HT1080 (cell line): ENCODE measurements at places on chromosomes 1 and 21.
A peak's percentile ranks its signal among the peaks of the same experiment; 100 is the strongest.

- DNase-seq: no peak
These were observed 1093.9 kb downstream of the ADGRL2 start for GRCh38 chr1:82894635-82895034.

- DNase-seq: peak; percentile 62
These were observed at the start of gene USP24 for GRCh38 chr1:55215194-55216021. USP24 (minus strand) TSS chr1:55215364; CDS start chr1:55215113, 251 bp downstream.

DNA sequence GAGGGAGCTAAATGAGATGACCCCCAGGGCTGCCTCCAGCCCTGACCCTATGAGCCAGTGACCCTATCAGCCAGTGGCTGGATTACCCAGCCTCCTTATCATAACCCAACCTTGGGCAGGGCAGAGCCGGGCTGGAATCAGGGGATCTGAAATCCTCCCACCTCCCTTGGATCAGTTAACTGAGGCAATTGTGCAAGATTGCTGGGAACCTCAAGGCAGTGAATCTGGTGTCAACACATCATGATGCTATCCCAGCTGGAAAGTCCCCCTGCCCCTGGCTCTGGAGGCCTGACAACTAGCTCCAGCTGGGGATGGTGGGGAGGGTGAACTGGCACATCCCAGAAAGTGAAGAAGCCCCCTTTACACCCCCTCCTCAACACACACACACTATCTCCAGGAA is 6.4 kb upstream of the TSPAN1 start:
- no peak for DNase-seq

DNA sequence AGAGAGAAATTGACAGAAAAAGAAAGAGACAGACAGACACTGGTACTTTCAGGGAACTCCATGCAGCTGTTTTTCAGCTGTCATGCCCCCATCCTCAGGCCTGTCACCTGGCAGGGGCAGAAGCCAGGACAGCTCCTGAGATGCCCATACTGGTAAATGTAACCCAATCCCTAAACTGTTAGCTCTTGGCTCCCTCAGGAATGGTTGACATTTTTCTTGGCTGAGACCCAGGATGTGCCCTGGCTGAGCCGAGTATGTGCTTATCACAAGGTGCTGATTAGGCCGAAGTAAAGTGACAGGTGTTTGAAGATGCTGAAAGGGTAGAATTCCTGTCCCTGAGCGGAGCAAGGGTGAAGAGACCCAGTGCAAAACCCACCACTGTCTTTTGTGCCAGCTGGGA is 50.7 kb downstream of the PGM1 start:
- DNase-seq: no peak

DNA sequence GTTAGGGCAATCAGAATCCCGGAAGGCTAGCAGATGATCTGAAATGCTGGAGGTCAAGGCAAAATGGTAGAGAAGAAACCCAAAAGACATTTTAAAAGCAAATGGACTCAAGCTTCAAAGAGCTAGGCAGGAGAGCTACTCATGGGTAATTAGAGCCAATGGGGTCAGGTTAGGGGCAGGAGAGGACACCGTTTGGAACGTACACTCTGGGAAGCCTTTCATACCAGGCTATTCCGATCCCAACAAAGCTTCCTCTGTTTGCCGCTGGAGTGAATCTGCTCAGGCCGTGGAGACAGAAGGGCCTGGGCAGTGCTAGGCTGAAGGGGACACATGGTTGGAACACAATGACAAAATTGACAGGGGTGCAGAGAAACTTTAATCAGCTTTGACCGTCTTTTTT is 346.6 kb downstream of the RPS6KC1 start:
- DNase-seq: no peak

DNA sequence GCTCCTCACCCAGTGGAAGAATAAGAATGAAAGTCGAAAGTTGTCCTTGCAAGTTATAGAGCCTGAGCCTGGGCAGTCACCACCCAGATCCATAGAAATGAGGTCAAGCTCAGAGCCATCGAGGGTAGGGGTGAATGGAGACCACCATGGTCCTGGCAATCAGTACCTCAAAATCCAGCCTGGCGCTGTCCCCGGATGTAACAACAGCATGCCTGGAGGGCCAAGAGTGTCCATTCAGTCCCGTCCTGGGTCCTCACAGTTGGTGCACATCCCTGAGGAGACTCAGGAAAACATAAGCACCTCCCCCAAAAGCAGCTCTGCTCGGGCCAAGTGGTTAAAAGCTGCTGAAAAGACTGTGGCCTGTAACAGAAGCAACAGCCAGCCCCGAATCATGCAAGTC is 41.8 kb downstream of the PLPPR4 start:
- no peak for DNase-seq

DNA sequence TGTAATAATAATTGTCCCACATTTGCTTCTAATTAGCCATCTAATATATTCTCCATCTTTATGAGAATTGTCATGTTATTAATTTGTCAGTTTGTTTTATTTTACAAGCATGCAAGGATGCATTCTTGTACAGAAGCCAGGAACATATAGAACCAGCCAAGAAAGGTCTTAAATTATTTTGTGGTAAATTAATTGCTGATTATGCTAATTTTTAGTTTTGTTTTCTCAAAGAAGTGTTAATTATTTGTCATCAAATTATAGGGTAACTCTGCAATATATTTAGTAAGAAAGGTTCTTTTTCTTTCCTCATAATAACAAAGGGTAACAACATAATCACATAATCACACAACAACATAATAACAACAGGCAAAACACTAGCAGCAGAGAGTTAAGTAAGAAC is 5.7 kb downstream of the CLIC6 start:
- no peak for DNase-seq

- no peak for DNase-seq
These were observed 6.1 kb downstream of the CAPZA1 start for GRCh38 chr1:112625696-112626095.

DNA sequence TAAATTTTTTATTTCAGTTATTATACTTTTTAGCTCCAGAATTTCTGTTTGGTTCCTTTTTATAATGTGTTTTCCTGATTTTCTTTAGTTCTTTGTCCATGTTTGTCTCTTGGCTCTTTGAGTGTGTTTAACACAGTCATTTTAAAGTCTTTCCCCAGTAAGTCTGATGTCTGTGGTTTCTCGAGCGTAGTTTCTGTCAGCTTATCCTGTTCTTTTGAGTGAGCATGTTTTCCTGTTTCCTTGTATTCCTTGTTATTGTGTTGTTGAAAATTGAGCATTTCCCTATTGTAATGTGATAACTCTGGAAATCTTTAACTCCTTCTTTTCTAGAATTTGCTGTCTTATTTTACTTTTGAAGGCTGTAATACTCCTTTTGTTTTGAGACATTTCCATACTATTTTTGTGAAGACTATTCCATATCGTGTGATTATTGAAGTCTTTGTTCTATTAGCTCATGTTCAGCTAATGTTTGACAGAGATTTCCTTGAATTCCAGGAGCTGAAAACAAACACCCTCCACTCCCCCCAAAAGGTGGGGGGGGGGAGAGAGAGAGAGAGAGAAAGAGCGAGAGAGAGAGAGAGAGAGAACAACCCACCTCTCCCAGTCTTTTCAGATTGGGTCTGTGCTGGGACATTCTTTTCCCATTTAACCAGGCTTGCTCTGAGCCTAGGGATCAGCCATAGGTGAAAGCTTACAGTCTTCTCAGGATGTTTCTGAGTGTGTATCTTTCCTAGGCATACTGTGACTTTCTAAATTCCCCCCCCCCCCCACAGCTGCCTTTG is 38.3 kb downstream of the SDCCAG8 start:
- no peak for DNase-seq

DNA sequence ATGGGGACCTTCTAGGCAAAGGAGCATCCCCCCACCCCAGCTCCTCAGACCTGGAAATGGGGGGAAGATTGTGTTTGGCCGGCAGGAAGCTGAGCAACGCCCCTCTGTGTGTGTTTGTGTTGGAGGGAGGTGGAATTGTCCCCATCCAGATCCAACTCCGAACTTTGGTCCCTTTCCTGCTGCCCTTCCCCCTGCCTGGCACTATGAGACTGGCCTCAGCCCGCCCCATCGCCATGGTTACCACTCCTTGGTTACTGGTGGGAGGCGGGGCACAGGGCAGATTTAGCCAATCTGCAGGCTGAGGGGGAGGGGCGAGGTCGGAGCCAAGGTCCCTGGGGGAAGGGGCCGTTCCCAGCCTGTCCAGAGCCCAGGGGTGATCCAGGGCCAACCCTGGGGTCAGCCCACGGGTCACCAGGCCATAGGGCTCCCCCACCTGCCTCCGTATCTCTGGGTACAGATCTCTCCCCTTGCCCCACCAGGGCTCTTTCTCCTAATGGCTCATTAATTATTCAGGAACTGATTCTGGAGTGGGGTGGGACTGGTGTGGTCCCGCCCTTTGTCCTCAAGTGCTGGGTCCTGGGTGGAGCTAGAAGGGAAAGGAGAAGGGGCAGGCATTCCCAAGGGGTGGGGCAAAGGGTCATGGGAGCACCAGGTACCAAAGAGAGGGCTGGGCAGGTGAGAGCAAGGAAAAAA is 15.2 kb downstream of the PTPRF start:
- no peak for DNase-seq

DNA sequence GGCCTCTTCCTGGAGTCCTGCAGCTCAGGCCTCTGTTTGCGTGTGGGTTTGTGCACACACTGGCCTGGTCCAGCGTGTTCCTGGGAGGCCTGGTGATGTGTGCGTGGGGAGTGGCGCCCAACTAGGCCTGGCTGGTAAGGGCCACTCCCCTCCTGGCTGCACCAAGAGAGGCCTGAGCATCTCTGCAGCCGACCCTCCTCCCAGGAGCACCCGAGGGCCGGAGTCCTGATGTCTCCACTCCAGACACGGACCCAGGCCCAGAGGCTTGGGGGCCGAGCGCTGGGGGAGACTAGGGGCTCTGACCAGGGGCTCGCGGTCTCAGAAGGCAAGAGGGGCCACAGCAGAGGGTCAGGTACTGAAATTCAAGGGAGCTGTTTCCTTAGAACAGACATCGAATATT is 33.3 kb downstream of the MORN1 start:
- DNase-seq: no peak

- DNase-seq: no peak
These were observed 74.9 kb downstream of the JAK1 start for GRCh38 chr1:64891448-64891825.

- DNase-seq: no peak
These were observed 12.7 kb upstream of the ASAP3 start for GRCh38 chr1:23496490-23497181.

GRCh38 chr21:14306126-14306907 is 76.6 kb downstream of the HSPA13 start:
- DNase-seq: no peak

- DNase-seq: no peak
These were observed 4.6 kb downstream of the TRIM11 start for GRCh38 chr1:228401782-228402640.

DNA sequence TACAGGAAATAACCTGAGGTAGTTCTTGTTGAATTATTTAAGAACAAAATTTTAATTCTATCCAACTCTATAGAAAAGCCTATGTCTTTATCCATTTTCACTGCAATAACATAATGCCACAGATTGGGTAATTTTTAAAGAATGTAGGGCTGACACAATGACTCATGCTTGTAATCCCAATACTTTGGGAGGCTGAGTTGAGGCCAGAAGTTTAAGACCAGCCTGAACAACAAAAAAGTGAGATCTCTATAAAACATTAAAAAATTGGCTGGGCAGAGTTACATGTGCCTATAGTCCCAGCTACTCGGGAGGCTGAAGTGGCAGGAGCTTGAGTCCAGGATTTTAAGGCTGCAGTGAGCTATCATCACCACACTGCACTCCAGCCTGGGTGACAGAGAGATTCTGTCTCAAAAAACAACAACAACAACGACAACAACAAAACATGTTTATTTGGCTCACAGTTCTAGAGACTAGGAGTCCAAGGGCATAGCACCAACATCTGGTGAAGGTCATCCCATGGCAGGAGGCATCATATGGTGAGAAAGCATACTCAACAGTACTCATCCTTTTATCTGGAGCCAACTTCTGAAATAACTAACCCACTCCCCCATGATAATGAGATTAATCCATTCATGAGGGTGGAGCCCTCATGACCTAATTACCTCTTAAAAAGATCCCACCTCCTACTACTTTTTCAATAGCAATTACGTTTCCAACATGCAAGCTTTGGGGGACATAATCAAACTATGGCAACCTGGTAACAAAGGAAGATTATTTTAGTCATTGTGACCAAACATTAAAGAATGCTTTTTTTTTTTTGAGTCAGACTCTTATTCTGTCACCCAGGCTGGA is 59.6 kb downstream of the ABL2 start:
- DNase-seq: peak; percentile 76

DNA sequence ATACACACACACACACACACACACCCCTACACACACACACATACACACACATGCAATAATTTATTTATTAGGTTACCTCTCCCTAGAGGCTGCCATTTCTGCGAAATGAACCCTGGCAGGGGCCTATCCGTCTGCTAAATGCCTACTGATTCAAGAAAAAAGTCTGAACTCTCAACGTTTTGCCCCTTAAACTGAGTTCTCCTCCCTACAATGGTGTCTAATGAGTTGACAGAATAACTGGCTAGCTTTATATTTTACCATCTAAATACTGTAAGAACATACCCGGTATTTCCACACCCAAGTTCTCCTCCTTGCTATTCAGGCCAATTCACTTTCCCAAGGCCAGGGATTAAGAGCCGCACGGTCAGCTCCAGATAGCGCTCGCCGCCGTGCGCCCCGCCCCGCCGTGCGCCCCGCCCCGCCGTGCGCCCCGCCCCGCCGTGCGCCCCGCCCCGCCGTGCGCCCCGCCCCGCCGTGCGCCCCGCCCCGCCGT is 339 bp upstream of the RNPC3 start:
- DNase-seq: peak; percentile 22

DNA sequence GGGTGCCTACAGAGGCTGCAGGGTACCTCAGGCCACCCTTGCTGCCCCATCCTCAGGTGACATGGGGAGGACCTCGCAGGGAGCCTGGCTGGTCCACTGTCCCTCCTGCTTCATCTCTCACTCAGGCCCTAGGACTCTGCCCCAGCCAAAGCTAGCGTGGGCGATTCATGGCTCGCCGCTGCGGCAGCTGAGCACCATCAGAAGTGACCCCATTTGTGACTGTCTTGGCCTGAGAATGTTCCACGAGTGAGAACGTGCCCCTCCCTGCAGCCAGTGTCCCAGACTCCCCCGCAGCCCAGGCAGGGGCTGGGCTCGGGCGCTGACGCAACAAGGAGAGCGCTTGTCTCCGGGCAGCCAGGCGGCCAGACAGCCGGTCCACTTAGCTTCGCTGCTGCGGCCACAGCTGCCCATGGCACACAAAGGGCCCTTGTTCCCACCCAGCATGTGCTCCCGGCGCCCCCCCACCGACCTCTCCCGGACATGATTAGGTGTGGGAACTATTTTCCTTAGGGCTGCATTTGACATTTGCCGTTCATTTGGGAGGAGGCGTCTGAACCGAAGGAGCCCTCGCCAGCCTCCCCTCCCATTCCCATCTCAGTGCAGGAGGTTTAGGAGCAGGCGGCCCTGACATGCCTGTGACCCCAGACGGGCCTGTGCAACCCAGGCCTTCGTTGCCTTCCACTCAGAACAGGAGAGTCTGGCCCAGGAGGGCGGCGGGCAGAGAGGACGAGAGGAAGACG is 19.3 kb upstream of the POFUT2 start:
- no peak for DNase-seq

GRCh38 chr1:236484310-236484971 is 39.3 kb upstream of the LGALS8 start:
- no peak for DNase-seq

- no peak for DNase-seq
These were observed 134.6 kb downstream of the BRINP2 start for GRCh38 chr1:177305040-177306018.
